8988T (cell line): ENCODE measurements at places on chromosomes 11 and 22.

DNA sequence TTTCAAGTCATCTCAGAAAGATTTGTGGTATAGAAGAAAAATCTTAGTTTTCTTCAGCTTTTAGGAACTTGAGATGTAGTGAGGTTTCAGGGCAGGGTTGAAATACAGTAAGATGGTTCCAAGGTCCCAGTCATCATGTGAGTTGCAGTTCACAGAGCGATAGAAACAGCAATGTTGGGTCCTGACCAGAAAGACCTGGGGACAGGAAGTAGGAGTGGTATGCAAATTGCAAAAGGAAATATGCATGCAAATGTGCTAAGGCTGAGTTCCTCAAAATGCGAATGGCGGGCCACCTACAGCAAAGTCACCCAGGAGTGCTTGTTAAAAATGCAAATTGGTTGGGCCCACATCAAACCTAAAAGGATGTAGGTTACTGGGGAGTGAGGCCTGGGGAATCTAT lies 1032.7 kb upstream of the TENM4 start:
- no peak for DNase-seq

- DNase-seq = no peak
These were observed 123.8 kb downstream of the RAB38 start for GRCh38 chr11:88051396-88051795.

GRCh38 chr22:39471381-39472141 lies 14.7 kb downstream of the MGAT3 start:
- no peak for DNase-seq

DNA sequence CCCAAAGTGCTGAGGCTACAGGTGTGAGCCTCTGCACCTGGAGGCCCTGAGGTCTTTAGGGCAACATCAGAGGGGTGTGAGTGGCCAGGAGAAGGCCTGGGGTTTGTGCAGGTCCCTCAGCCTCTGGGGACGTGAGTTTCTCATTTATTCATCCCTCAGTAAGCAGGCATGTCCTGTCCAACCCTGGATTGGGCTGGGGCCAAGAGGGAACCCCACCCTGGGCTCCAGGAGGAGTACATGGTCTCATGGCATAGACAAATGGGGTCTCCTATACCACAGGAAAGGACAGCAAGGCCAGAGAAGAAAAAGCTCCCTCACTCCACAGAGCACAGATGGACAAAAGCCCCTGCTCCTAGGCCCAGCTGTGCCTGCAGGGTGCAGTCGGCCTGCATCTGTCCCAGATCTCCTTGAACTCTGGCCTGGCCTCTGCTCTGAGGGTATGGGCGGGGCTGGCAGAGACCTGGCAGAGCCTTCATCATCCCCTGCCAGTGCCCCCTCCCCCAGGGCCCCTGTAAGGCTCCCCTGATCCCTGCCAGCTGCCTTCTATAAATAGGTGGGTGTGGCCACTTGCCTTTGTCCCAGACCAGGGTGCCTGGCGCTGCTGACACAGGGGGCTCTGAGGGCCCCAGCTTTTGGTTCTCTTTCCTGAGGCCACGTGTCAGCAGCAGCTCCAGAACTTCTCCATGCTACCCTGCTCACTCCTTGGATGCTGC lies 34.6 kb downstream of the A4GALT start:
- DNase-seq = no peak

- DNase-seq = no peak
These were observed 658.2 kb downstream of the NTM start for GRCh38 chr11:132028380-132029240.

DNA sequence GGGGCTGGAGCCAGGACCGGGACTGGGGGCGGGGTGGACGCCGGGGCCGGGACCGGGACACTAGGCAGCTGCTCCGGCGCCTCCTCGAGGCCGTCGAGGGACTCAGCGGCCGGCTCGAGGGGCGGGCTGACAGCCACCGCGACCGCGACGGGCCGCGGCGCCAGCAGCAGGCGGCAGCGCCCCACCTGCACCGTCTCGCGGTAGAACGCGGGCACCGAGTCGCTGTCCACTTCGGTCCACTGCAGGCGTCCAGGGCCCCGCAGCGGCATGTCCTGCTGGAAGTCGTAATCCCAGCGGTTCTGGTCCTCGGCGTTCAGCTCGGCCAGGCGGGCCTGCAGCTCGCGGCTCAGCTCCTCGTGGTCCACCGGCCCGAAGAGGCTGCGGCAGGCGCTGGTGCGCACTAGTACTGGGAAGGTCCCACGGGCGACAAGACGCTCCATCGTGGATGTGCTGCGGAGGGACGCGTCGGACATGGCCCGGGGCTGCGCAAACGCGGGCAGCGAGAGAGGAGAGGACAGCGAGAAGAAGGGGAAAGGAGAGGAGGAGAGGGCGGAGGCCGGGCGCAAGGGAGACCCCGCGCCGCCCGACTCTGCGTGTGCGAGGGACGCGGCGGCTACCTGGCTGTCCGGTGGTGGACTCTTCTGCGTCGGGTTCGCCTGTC lies 428 bp downstream of the CDKN1C start:
- peak; percentile 98 for DNase-seq

GRCh38 chr11:45669146-45669545 lies 3.7 kb upstream of the CHST1 start:
- no peak for DNase-seq

DNA sequence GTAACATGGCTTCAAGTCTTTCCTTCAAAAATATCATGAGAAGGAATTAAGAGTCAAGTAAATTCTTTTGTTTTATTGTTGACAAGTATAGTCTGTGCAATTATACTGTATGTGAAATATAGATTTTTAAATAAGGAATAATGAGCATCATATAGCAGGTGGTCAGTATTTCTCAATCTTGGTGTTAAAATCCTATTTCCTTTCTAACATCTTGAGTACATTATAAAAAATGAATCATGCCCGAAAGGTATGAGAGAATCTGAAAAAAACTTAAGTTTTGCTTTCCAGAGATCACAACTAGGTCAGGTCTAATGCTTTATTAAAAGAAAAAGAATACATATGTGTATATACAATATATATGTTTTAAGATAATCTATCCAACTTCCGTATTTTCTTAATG lies 53.1 kb downstream of the KIF18A start:
- no peak for DNase-seq

DNA sequence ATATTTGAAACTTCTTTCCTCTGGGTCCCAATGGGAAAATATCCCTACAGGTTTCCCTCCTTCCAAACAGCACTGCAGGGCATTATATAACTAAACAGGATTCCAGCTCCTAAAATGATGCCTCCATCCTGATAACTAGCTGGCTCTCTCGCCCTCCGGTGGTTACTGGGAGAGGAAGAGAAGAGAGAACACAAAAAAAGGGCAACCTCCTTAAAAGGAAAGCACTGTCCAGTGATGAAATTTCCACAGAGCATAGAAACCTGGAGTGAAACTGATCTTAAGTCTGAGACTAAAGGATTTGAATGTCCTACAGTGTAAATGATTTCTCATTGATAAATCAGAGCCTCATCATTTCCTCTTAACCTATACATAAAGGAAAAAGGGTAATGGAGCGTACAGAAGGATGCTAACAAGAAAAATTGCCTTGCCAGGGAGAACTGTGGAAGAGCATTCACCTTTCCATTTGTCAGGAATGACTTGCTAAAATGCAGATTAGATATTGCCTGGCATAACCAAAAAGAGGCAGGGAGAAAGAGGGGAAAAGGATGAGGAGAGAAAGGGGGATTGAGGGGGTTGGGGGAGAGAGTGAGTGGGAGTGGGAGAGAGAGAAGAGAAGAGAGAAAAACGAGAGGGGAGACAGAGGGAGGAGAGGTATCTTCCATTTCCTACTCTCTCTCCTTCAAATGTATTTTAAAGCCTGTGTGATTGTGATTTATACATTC lies 121.3 kb downstream of the APOL5 start:
- DNase-seq = no peak

DNA sequence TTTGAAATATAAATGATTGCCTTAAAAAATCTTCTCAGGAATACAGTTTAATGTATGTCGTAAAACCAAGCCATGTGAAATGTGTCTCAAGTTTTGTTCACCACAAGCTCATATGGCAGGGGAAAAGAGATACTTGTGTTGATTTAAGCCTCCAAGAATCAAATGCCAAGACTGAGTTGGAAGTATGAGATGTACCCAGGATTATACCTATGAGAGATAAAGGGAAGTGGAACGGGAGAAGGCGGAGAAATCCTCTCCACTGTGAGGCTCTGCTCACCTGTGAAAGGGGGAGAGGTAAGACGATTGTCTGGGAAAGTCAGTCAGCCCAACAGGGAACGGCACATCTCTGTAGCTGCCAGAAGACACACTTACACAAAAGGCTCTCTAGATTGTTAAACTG lies 124.8 kb downstream of the TRPC6 start:
- no peak for DNase-seq

GRCh38 chr11:83191491-83191890 lies 2.0 kb upstream of the ANKRD42 start:
- no peak for DNase-seq

- no peak for DNase-seq
These were observed 45.2 kb downstream of the TBX1 start for GRCh38 chr22:19805821-19806212.

DNA sequence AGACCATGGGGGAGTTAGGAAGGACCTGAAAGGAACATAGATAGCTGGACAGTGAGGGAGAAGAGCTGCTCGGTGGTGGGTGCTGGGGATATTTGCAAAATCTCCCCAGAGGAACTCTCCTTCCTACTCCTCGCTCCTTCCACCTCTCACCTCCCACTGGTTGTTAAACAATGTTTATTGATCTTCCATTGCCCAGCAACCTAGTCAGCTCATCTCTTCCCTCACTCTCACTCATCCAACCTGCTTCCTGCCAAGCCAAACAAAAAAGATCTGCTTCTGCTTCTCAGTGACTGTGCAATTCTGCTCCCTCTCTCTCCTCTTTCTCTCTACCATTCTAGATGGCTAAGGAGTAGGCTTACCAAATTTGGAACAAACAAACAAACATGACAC lies 115.0 kb downstream of the SLC1A2 start:
- DNase-seq = no peak

DNA sequence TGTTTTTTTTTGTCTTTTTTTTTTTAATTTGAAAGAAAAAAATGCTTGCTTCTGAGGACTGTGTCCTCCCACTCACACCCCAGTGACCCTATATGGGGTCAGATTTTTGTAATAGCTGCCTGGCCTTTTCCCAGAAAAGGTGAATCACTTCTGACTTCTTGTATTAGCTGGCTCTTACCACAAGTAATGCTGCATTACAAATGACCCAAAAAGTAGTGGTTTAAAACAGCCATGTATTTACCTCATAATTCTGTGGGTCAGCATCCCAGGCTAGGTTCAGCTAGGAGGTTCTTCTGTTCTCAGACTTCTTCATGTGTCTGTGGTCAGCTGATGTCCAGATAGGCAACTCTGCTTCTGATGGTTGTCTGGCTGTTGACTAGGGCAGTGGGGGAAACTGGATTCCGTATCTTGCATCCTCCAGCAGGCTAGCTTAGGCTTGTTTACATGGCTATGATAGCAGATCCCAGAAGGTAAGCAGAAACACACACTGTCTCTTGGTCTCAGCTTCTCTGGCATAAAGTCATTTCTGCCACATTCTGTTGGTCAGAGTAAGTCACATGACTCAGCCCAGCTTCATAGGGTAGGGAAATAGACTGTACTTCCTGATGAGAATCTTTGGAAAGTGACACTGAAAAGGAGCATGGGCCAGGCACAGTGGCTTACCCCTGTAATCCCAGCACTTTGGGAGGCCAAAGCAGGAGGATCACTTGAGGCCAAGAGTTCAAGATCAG lies 19.5 kb downstream of the LHFPL7 start:
- DNase-seq = no peak

DNA sequence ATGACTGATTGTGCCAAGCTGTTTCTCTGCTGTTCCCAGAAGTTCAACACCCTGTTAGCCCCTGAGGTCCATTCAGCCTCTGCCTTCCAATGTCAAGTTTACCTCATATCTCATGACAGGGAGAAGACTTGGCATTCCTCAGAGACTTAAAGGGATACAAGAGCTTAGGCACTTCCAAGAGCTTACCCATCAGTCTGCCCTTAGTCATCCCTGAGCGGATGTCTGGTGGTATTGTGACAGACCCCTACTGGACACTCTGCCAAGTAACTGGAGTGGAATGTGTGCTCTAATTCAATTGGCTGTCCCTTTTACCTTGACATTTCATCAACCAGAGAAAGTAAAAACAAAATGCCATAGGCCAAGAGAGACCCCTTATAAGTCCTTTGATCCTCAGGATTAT lies 151.5 kb downstream of the AASDHPPT start:
- no peak for DNase-seq

GRCh38 chr11:107956543-107956942 lies 28.3 kb downstream of the RAB39A start:
- no peak for DNase-seq

- DNase-seq = no peak
These were observed 18.4 kb downstream of the FDX1 start for GRCh38 chr11:110447897-110448745.

- no peak for DNase-seq
These were observed 182.2 kb upstream of the SYT13 start for GRCh38 chr11:45468267-45468856.

DNA sequence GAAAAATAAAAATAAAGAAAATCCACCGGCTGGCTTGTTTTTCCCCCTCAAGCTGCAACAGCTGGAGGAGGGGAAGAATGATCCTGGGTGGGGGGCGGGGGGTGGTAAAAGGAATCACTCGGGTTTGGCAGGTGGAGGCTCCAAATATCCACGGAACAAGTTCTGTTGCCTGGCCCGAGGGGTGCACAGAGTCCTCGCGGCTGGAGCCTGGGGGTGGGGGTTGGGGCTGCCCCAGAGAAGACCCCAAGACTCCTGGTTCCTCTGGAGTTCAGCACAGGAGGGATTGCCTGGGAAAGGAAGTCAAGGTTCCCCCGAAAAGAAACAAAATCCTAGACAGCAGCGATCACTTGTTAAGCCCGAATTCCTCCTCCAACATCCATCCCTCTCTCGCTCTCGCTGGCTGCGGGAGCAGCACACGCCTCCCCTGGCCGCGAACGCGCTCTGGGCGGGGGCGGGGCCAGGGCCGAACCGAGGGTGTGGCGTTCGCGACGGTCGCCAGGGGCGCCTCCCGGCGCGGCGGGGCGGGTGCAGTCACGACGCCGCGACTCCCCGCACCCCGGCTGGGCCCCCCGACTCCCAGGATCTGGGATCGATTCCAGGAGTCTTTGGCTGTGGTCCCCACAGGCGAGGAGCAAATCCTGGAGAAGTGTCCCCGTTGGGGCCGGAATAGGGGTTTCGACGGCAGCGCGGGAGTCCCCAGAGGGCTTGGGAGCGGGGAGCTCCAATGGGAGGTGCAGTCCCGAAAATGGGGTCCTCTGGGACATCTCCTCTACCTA lies at the start of gene KCNA4:
KCNA4 (minus strand) TSS at position 443 of the 776 bp plus-strand sequence. CDS start 4,352 bp downstream, outside the sequence.
- no peak for DNase-seq

DNA sequence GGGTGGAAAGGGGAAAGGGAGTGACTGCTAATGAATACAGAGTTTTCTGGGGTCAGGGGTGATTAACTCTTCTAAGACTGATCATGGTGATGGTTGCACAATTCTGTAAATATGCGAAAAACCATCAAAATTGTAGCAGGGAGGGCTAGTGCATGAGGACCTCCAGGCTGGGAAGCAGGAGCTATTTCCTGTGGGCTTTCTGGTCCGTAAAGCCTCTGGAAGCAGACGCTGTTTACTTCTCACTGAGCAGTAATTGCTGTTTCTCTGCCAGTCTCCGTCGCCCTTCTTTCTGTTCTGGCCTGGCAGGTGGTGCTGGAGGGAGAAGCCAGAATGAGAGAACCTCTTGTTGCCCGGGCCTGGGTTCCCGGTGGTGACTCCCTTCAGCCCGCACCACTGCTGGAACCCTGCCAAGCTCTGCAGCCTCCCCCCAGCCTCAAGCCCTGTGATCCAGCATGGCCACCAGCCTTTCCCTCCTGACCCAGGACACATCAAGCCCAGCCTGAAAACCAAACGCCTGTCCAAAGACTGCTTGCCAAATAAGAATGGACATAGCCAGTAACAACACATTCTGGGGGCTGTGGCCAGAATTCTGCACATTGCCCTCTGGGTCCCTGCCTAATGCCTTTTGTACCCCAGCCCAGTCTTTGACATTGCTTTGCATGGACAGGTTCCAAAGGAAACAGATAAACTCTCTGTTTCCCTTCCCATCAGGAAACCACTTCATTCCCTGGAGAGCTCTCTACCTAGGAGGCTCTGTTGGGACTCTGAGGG lies 201.0 kb upstream of the NAV2 start:
- no peak for DNase-seq
